ENCODE measurements at places on chromosomes 6 and 20.

DNA sequence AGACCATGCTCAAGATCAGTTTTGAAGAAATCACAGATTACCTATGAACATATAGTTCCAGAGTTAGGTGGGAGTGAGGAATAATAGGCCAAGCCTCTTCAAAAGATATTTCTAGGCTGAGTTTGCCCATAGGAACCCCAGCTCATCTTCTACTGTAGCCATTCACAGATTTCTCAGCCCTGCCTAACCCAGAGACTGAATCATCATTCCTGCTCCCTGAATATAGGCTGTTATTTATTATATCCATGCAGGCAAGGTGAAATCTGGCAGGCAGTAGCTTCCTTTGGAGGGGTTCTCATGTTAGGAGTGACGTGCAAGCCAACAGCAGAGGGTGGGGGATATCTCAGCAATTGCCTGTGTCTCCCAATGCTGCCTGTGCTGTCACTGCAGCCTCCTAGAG lies 25.6 kb upstream of the ADGRF4 start:
- no peak for DNase-seq

DNA sequence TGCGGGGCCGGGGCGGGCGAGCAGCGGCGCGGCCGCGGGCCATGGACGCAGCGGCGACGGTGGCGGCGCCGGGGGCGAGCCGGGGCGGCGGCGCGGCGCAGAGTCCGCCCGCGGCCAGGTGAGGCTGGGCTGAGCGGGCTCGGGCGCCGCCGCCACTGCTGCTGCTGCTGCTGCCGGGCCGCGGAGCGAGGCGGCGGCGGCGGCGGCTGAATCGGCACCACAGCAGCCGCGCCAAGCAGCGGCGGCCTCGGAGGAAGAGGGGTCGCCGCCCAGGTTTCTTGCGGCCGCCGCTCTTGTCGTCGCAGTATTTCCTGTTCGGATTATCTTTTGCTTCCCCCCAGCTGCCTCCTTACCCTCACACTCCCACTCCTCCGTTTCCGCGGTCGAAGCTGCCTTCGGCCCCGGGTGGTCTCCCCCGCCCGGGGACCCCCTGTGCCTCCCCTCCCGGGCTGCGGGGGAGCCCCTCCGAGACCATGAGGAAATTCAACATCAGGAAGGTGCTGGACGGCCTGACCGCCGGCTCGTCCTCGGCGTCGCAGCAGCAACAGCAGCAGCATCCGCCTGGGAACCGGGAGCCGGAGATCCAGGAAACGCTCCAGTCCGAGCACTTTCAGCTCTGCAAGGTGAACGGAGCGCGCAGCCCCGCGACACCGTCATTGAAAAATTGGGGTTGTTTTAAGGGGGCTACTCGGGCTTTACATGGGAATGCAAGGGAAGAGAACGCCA lies at the start of gene STXBP5:
TSS of gene STXBP5 (plus strand) at position 358 of the 726 bp plus-strand sequence. CDS start at position 474, 116 bp downstream.
- DNase-seq = no peak

GRCh38 chr20:57122536-57123489 lies 143.6 kb downstream of the BMP7 start:
- DNase-seq = no peak

DNA sequence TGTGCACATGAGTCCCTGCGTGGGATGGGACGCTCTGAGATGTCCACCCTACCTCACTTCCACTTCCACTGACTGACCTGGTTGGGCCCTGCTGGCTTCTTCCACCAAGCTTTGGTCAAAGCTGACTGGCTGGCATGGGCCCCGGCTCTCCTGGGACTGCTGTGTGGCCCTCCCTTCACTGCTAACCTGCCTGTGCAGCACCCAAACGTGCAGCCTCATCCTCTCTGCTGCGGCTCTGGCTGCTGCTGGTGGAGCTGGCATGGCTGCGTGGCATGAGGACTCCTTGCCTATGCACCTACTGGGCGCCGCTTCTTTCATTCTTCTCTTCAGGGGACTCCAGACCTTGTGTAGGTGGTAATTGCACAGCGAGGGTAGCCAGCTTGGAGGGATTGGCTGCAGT lies 18.7 kb upstream of the IP6K3 start:
- no peak for DNase-seq

GRCh38 chr6:34718976-34719375 lies 22.4 kb upstream of the ILRUN start:
- no peak for DNase-seq

DNA sequence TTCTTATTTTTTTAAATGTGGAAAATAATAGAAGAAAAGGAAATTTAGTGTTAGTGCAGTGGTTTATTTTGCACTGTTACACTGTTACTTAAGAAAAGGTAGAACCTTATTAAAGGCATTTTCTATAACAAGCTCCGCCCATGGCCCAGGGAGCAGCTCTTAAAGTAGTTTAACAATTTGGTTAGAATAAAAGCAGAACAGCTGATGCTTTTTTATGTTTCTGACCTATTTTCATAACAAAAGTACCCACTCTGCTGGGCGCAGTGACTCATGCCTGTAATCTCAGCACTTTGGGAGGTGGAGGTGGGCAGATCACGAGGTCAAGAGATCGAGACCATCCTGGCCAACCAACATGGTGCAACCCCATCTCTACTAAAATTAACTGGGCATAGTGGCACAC lies 32.6 kb downstream of the DSTN start:
- DNase-seq = no peak

GRCh38 chr20:9889270-9889981 lies 50.5 kb upstream of the PAK5 start:
- no peak for DNase-seq

DNA sequence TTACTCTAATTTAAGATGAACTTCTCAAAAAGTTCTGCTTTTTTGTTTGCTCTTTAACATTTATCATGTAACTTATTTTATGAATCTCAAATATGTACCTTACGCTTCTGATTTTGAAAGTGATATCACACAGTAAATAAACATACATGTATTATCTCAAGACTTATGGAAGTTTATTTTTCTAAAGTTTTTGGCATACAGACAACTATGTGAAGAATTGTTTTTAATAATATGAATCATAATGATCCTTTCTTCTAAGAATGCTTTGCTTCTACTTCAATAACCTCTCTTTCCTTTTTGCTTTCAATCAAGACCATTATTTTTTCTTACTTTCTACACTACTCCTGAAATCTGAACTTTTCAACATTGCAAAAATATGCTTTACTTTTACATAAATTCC lies 816.4 kb downstream of the EYS start:
- no peak for DNase-seq

GRCh38 chr20:8633366-8633765 lies 435.5 kb upstream of the PLCB4 start:
- no peak for DNase-seq

DNA sequence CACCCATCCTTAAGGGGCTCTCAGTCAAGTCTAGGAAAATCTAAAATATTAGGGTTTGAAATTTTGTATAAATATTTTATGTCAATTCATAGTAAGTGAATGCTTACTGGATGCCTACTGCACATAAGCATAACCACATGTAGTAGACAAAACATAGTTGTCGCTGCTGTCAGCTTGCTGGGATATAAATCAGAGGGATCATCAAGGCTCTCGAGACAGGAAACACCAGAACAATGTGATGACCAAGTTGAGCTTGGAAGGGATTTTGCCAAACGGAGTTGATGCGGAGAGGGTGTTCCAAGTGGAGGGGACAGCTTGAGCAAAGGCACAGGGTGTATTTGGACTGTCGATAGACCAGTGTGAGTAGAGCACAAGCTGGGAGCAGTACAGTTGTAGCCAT lies 105.8 kb upstream of the SUPT3H start:
- no peak for DNase-seq

DNA sequence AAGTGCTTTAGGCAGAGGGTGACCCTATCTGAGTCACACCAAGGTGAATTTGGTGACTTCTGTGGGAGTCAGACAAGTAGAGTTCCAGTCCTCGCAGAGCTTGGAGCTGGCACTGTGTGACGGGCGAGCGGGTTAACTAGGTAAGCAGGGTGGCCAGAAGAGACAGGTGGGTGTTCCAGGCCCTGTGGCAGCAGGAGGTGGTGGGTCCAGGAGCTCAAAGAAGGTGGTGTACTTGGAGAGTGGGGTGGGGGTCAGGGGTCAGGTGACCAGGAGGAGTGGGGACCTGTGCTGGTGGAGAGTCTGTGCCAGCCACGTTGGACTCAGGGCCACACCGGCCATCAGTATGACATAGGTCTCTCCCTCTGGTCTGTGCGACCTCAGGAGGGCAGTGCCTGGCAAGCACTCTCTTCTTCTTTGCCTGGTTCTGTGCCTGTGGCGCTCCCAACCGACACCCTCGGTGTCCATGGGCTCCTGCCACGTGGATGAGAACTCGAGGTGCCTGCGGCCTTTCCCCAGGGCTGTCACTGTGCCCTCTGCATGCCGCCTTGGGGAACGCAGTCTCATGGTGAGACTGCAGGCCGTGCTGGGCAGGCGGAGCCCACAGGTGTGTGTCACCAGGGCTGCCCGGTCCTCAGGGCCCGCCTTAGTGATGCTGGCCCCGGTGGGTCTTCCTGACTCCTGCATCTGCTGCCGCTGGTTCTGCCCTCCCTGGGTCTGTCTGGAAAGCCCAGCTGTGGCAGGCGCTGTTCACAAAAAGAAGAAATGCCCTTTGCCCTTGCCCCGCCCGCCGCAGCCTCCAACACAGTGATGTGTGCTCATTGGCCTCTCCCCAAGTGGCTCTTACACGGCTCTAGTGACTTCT lies 1.6 kb downstream of the MRGBP start:
- DNase-seq = no peak

- no peak for DNase-seq
Measured at GRCh38 chr6:135052939-135053338, 1.7 kb downstream of the HBS1L start.

GRCh38 chr6:84282550-84282949 lies 55.1 kb upstream of the CEP162 start:
- DNase-seq = no peak

DNA sequence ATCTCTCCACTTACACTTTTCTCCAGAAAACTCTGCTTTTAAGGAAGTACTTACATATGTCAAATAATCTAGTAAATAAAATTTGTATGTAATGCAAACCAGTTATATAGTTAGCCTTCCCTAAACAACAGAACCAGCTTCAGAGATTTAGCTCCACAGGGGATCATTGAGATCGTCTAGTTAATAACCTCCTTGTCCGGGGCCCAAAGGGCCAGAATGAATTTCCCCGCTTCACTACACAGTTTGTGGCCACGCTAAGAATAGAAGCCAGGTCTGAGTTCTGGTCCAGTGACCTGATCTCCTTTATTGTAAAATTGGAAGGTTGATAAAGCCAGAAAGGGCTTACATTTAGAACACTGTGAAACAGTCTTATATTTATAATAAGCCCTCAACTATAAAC lies 245.2 kb downstream of the TPBG start:
- DNase-seq = no peak

DNA sequence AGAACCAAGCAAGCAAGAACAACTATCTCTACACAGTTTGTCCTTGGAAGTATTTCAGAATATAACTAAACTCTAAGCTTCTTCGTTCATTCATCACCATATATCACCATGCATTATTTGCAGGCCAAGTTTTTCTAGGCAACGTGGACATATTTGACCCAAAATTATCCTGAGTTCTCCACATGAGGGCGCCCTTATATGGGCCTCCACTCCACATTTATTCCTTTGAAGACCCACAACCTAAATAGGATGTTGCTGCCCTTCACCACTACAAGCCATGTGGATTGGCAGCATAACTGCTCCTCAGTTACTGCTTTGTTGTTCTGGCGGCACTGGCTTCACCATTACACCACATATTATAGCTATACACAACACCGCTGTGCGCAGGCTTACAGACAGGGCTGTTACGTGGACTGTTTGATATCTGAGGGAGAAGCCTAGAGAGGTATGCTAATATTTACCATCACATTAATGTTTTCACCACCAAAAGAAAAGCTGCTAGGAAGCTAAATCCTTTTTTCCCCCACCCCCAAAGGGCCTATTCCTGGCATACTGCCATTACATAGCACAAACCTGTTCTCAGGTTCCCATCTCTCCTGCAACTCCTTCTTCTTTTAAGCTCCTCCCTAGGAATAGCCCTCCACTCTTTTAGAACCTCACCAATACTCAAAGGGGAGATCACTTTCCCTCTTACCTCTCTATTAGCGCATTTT lies 411.7 kb downstream of the C6orf118 start:
- no peak for DNase-seq

GRCh38 chr6:109050447-109051102 lies 44.1 kb downstream of the SESN1 start:
- no peak for DNase-seq

DNA sequence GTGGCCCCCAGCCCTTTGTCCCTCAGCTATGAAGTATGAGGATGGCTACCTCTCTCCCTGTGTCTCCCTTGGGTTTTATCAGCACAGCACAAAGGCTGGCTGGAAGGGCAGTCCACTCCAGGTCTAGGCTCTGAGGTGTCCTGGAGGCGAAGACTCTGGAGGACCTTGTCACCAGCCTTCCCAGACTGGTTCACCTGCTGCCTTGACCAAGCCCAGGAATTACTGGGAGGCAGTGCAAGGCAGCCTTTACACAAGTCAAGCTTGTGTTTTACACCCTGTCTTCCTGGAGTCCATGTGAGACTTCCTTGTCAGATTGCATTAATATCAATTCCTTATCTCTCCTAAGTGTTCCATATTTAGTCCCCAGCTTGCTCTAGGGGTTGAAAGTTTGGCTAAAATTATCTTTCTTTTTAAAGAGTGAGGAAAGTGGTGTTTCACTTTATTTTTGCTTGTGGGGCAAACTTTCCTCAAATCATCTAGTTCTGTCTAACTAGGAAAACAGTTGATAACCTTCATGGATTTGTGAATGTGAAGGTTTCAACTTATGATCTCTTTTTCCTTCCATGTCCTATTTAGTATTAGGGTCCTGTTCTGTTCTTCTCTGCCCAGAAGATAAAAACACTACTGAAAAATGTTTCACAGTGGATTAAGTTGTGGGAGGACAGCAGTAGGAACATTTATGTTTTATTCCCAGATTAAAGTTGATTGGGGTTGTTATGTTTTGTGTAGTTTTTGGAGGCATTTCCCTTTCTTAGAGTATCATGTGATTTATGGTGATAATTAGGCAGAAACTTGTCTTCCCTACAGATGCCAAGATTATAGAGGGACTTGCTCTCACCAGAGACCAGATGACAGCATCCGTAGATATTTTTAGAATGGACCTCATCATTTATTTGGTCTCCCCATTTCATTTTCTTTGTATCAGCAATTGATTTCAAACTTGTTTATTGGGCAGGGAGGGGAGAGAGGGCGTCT lies 114.8 kb downstream of the FOXO3 start:
- DNase-seq = no peak

GRCh38 chr6:132814716-132815570 lies 574 bp downstream of the RPS12 start:
- no peak for DNase-seq

GRCh38 chr6:130863415-130864230 lies 36.4 kb downstream of the SMLR1 start:
- DNase-seq = no peak

GRCh38 chr20:58605292-58606065 lies 45.6 kb upstream of the STX16 start:
- DNase-seq = no peak

- no peak for DNase-seq
Measured at GRCh38 chr6:140846503-140847261, 1286.0 kb upstream of the GJE1 start.

- DNase-seq = no peak
Measured at GRCh38 chr6:7100072-7100752, 7.5 kb upstream of the RREB1 start.

- DNase-seq = no peak
Measured at GRCh38 chr20:38094373-38094891, 60.9 kb downstream of the RPRD1B start.

- no peak for DNase-seq
Measured at GRCh38 chr6:22062807-22063408, 233.9 kb downstream of the PRL start.

Measured in GOT3 (cell line).